ENCODE measurements at places on chromosomes 12 and 14. TPM values are rescaled to one million over a fixed set of nuclear protein-coding genes. Genes with fewer than 3 reads are reported as not detected.

Gene ANO4
- polyA plus RNA-seq = 0.78 TPM

Gene PIANP
- 3.2 TPM for polyA plus RNA-seq

Gene GLIPR1L2
- polyA plus RNA-seq = 1.8 TPM

Gene VWF
- 41.9 TPM for polyA plus RNA-seq

Gene FBXL14
- 4.5 TPM for polyA plus RNA-seq

Gene ACACB
- 7.3 TPM for polyA plus RNA-seq

Gene ACAD10
- 17.7 TPM for polyA plus RNA-seq

Gene GPD1
- polyA plus RNA-seq = 68.2 TPM

Gene NRXN3
- 0.58 TPM for polyA plus RNA-seq

Gene TROAP
- 11.4 TPM for polyA plus RNA-seq

Gene LMNTD1
- polyA plus RNA-seq = 0.16 TPM

Gene SERPINA12
- polyA plus RNA-seq = not detected

Gene MFAP5
- polyA plus RNA-seq = 143 TPM

Gene OR4Q2
- not detected for polyA plus RNA-seq

Gene SPIC
- polyA plus RNA-seq = not detected

Gene CPNE6
- not detected for polyA plus RNA-seq

Gene KIF5A
- polyA plus RNA-seq = 0.03 TPM

Gene PLEKHG7
- polyA plus RNA-seq = 0.13 TPM

Gene GYS2
- 0.24 TPM for polyA plus RNA-seq

Gene PLA2G1B
- polyA plus RNA-seq = not detected

Gene GPX2
- 0.35 TPM for polyA plus RNA-seq
